ENCODE measurements at places on chromosomes 5 and 9.

DNA sequence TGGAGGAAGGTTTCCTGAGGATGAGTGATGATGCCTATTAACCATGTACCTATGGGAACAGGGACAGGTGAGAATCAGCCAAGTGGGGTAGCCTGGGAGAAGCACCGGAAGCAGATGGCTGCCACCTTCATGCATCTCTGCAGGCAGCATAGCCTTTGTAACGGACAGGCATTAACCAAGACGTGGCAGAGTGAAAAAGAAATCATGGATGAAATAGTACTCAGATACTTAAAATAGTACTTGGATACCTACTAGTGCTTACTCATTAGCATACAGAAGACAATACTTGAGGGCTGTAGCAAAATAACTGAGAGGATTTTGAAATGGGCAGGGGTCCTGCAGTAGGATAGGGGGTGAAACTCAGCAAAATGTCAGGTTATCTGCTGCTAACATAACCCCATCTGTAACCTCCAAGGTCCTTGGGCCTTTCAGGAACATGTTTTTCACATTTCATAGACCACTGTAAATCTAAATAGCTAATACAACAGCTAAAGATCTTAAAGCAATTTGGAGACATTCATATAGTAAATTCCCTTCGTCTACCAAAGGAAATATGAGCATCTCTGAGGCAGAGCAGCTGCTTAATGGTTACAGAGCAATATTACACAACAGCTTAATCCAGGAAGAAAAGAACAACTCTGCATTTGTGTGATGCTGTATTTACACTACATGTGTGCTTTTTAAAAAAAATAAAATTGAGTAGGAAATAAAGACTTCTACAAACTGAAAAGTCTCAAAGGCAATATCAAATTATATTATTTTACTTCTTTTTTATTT is 154.3 kb downstream of the NFIB start:
- no peak for DNase-seq

DNA sequence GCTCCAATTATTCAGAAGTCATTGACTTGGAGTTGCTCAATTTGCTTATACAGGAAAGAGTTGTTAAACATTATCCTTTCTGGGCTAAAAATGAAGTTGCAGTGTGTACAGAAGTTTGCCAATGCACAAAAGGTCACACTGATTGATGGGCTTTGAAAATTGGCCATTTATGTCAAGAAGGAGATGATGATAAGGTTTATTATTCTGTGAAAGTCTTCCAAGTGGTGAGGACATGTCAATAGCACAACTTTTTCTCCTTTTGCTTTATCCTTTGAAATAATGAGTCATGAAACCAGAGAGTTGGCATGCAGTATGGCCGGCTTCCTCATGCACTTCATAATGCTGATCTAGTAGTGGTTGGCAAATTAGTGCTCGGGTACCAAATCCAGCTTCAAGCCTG is 848.5 kb upstream of the WWC1 start:
- DNase-seq: no peak

DNA sequence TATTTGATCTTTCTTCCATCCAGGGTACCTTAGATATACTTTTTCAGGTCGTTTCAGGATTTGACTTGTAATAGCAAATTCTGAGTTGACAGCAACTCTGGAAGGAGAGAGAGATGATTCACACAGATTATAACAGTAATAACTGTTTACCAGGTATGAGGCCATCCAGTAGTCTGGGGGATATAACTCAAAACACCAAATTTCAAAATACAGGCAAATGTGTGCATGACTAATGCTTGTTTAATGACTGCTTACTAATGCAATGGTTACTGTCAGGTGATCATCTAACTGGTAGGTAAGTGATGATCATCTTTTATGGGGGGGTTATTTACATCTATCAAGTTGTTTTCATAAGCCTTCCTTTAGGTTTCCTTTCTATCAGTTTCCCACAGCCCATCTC is 412.3 kb downstream of the MAT2B start:
- no peak for DNase-seq

DNA sequence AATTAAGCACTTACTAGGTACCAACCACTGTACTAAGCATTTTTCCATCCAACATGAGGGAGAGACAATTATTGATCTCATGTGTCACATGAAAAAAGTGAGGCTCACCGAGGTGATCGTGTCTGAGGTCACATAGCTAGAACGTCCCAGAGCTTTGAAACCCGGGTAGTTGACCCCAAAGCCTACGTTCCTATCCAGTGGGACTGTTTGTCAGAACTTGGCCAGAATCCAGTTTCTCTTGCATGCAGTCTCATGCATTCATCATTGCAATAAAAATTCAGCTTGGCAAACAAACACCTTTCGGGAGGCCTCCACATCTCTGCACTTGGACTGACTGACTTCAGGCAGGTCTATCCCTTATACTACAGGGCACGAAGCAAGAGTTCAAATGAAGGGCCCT is 23.4 kb upstream of the FAT2 start:
- no peak for DNase-seq

GRCh38 chr9:83069651-83070050 is 6.7 kb upstream of the RASEF start:
- DNase-seq: no peak

GRCh38 chr5:142600611-142601358 is 85.1 kb downstream of the FGF1 start:
- no peak for DNase-seq

GRCh38 chr5:135567661-135568060 is 11.1 kb downstream of the CXCL14 start:
- no peak for DNase-seq

Data from H7 (cell line).